ENCODE measurements at places on chromosomes 6 and 20.

DNA sequence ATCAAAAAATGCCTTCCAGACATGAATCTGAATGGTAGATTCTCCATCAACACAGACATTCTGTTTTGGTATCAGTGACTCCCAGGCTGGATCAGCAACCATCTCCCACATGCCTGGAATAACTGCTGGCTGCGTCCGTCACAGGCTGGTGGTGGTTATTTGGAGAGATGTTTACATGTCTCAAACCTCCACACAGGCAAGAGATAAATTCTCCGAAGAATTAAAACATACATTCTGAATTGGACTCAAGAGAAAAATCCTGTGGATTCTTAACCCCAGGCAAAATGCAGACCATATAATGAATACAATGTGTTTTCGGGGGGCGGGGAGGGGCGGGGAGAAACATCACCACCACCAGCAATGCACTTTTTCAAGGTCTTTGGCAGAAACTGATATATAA, 108.2 kb downstream of the THBS2 start:
- no peak for DNase-seq

GRCh38 chr20:57908704-57909630, 199.2 kb upstream of the PMEPA1 start:
- no peak for DNase-seq

DNA sequence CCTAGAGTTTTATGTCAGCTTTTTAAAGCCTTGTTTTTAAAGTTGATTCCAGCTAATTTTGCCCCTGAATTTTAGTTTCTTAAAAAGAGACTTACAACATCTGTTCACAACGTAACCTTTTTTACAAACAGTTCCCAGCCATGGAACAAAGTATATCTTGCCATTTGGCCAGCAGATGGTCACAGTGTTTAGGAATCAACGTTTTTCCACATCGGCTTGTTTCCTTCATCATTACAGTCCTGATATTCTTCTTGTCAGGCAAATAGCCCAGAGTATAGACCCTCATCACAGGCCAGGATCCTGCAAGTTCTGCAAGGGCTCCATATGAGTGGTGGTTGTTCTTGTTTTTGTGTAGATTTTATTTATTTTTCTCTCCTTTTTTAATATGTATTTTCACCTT, 341.7 kb upstream of the HTR1E start:
- no peak for DNase-seq

DNA sequence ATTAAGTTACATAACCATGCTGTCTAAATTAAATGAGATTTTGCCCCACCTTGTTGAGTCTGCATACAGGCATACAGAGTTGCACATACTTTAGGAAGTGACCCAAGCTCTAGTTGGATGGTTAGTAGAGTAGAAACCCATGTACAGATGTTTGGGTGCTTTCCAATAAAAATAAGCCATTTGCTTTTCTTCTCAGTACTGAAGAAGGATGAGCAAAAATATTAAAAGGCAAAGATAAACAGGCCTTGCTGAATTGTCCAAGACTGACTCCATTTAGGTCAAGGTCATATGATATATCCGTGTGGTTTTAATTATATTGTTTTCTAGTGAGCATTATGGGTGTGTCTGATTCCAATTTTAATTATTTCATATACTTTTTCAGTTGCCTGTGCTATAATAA, 589.4 kb downstream of the RFPL4B start:
- DNase-seq, result no peak

DNA sequence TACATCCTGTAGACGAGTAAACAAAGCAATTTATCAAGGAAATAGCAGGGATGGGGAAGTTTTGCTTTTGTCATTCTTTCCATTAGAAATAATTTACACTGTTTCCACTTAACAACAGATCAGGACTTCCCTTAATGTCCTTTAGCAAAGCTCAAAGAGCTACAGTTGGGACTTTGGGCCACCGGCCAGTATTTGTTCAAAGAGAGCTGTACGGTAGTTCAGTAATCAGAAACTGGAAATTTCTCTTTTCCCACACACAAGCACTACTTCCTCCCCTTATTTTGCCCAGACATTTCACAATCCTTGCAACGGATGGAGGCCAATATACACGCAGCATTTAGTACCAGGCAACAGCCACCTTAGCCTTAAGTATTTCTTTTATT, 12.1 kb upstream of the HINT3 start:
- DNase-seq, result no peak

All from activated gamma-delta T cell (primary cell).